ENCODE measurements at places on chromosomes 2 and 18.

GRCh38 chr2:10042301-10043161 lies 819 bp upstream of the KLF11 start:
- DNase-seq: no peak

GRCh38 chr2:176589825-176590440 lies 320.7 kb downstream of the MTX2 start:
- no peak for DNase-seq

DNA sequence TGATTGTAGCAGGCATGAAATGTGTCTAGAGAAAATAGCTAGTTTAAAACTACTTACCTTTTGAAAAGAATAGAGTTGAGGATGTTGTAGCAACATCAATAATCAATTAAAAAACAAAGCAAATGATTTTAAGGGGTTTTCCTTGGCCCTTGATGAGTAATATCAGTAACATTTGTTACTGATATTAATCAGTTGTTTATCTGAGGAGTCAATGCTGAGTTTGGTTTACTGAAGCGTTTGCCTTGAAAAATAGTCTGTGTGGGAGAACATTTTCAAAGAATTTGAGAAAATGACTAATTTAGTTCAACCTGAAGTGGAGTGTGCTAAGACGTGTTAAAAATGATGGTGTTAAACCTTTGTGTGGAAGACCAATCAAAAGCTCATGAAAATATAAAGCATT lies 9.3 kb downstream of the PTH2R start:
- no peak for DNase-seq

DNA sequence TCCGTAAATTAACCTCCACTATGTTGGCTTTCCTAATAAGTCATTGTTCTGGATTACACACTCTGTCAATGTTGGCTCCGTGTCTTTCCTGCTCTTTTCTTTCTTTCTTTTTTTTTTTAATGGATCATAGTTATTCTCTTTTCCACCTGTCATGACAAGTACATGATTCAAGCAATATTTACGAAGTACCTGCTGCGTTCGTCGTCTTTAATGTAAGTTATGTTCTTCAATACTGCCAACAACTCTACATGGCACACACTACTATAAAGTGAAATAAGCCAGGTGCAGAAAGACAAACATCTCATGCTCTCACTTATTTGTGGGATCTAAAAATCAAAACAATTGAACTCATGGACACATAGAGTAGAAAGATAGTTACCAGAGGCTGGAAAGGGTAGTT lies 239.1 kb downstream of the SCG2 start:
- DNase-seq: no peak

- no peak for DNase-seq
Measured at GRCh38 chr2:134934150-134934549, 15.5 kb downstream of the CCNT2 start.

GRCh38 chr2:152115952-152116351 lies 17.1 kb upstream of the CACNB4 start:
- DNase-seq: no peak

GRCh38 chr2:233643128-233643527 lies 6.9 kb downstream of the UGT1A10 start:
- no peak for DNase-seq

DNA sequence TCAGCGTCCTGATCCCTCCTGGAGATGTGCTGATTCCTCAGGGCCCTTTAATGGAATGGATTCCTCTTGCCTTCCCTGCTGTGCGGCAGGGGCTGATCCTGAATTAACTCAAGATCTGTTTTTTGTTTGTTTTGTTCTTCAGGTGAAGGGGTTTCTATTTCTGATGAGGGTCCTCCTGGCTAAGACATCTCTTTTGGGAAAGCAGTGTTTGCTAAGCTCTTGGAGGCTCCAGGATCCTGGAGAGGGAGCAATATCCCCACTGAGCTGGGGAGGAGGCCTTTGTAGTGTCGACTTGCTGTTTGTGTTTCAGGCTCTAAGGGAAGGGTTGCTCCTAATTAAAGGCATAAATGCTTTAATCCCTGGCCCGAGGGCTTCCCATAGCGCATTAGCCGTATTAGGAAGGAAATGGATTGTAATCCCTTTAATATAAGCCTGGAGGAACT lies 65.3 kb upstream of the FOXI3 start:
- no peak for DNase-seq

DNA sequence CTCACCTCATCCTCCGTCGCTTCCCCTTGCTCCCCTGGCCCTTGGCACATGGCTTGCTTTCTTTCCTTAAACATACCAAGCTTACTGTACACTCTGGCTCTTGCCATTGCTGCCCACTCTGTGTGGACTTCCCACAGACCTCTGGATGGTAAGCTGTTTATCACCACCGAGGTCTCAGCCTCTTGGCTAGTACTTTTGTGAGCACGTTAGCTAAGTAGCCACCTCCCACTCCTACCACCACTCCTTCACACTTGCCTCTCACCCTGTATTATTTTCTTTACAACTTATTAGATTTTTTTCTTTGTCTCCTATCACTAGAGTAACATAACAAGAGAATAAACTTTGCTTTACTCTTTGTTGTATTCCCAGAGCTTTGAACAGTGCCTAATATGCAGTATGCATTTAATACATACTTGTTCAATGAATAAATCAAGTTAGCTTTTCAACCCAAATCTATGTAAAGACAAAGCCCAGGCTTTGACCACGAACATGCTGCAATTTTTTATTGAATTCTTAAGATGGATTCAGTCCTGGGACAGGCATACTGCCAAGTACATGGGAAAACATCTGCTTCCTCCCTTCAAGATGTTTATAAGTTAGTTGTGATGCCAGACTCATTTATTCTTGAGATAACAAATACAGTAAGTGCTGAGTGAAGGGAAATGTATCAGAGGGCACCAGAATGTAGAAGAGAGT lies 25.0 kb upstream of the MSGN1 start:
- DNase-seq: no peak

DNA sequence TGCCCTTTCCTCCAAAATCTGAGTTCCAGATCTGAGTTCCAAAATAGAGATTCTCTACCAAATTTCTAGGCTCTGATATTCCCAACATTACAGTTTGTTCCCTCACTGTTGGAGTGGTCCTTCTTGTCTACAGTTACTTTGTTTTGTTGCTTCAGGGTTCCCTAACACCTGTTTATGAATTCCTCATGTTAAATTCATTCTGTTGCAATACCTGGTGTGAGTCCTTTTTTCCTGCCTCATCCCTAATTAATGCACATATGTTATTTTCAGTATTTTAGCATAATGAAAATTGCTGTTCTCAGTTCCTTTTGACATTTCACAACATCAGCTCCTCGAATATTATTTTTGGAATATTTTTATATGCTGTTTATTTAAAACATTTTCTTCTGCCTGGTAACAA lies 16.2 kb downstream of the SERPINB13 start:
- no peak for DNase-seq

DNA sequence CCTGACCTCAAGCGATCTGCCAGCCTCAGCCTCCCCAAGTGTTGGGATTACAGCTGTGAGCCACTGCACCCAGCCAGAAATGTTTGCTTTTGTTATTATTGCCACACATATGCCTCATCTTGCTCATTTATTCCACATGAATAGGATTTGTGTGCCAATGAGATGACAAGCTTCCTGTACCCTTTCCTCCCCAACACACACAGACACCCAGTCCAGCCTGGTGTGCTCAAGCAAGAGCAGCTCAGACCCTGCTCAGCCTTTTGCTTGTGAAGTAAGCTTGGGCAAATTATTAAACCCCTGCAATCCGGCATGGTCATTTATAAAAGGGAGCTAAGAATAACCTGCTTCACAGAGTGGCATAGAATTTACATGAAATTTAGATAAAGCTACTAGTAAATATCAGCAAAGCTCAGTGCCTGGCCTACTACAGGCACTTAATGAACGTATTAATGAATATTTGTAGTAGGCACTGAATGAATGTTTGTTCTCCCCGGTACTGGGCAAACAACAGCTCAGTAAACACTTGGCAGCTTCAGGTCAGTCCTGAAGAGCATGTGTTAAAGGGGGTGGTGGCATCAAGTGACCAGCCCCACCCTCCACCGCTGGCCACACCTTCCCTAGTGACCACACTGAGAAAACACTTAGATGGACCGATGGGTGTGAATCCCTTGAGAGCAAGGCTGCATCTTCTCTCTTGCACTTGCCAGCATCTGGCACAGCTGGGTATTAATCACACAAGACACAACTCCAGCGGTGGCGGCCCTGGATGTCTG lies 280.2 kb downstream of the SRBD1 start:
- DNase-seq: no peak

- no peak for DNase-seq
Measured at GRCh38 chr2:15927551-15928218, 12.7 kb upstream of the MYCN start.

All from stimulated activated naive CD8-positive, alpha-beta T cell treated with anti-CD3 and anti-CD28 coated beads, Interleukin-15, amount 100 ng/mL, for 72 hours (primary cell).